ENCODE measurements at places on chromosomes 3 and 15. TPM values are rescaled to one million over a fixed set of nuclear protein-coding genes. Genes with fewer than 3 reads are reported as not detected.

Gene GOLGA6L9
- total RNA-seq: 7.3 TPM

- DNase-seq: peak; percentile 24
Measured at GRCh38 chr15:63277893-63278456, 570 bp downstream of the APH1B start.

DNA sequence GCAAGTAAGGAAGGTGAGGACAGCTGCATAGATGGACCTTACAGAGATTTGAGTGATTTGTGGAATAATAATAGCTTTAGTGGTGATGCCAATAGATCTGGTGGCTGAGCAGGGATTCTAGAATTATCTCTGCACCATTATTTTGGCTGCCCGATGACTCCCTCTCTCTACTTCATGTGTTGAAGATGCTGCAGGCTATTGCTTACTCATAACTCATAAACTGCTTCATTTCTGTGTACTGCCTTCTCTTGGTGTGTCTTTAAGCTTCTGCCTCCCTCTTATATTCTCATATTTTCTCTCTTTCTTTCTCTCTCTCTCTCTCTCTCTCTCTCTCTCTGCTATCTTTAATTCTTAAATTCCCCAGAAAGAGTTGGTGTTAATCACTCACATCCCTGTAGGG, 256.0 kb upstream of the TRIM42 start:
- no peak for DNase-seq

DNA sequence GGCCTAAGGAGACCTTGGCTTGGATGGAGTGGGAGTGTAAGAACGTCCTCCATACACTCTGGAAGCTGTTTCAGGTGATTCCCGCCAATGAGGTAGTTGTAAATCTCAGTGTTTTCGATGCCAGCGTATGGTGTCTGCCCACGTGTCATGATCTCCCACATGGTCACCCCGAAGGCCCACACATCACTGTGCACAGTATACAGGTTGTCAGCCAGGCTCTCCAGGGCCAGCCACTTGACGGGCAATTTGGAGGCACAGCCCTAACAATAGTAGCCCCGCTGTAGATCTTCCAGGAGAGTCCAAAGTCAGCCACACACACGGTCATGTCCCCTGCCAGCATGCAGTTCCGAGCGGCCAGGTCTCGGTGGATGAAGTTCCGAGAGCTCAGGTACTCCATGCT, 51.9 kb downstream of the ETFA start:
- DNase-seq: no peak

DNA sequence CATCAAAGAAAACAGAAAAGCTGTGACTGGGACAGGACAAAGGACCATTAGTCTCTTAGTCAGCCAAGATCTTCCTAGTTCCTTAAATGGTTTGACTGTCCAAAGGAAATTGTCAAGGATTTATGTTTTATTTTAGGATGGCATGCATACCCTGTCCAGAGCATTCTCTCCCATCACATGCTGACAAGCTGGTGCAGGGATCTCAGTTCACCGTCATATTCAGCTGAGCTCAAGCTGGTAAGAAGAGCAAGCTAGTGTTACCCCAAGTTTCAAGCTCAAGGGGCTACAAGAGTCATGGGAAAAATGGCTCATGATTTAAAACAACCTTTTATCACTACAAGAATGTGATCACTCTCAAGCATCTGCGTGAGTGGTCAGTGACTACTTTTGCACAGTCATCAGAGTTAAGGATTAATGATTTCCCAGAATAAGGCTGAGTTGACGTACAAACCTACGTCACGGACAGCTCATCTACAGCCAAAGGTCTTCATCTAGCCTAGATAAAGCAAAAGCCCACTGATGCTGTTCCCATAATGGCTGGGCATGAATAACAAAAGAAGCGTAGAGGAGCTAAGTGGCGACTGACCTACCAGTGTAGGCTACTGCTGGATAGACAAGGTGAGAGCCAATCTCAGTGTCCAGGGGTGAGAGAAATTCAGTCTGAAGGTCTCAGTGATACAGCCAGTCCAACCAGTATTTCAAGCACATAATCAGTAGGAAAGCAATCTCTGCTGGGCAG, 157.5 kb downstream of the GABRB3 start:
- no peak for DNase-seq

GRCh38 chr3:36792342-36792741, 28.0 kb upstream of the DCLK3 start:
- peak; percentile 71 for DNase-seq

All from WTC11 (cell line).